ENCODE measurements at places on chromosomes 1 and 21.

DNA sequence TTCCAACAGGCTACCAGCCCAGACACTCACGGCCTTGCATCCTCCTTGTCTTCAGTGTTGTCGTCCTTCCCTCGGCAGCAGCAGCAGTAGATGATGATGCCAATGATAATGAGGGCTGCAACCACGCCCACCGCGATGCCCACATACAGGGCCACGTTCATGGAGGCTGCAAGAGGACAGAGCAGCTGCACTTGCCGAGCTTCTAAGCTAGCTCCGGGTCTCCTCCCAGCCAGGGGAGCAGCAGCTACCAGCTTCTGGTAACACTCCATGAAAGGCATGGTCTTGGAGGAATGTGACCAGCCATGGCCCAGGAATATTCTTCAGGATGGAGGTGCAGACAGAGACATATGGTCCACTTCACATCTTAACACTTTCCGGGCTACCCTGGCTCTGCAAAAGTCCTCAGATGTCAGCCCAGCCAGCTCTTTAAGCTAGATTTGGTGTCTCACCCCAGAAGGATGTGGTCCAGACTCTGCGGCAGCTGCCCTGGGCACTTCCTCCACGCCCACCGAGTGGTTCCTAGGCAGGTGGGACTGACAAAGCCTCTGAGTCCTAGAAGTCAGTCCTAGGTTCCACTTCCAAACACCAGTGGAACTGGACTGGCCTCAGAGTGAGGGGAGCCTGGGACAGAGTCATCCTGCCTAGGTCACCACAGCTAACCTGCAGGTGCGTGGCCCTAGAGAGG lies 35.1 kb downstream of the GPA33 start:
- no peak for DNase-seq

- no peak for DNase-seq
Observed at GRCh38 chr21:41926807-41927171, 27.0 kb downstream of the C2CD2 start.

DNA sequence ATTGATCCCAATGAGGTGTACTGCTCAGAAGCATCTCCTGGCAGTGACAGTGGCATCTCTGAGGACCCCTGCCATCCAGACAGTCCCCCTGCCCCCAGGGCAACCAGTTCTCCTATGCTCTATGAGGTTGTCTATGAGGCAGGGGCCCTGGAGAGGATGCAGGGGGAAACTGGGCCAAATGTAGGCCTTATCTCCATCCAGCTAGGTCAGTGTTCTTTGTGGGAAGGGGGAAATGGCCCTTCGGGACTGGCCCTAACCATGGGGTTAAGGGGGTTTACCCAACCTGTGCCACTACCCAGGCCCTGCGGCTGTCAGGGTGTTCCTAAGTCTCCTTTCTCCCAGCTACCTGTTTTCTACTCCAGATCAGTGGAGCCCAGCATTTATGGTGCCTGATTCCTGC lies 1.3 kb downstream of the CREB3L4 start:
- DNase-seq = no peak

DNA sequence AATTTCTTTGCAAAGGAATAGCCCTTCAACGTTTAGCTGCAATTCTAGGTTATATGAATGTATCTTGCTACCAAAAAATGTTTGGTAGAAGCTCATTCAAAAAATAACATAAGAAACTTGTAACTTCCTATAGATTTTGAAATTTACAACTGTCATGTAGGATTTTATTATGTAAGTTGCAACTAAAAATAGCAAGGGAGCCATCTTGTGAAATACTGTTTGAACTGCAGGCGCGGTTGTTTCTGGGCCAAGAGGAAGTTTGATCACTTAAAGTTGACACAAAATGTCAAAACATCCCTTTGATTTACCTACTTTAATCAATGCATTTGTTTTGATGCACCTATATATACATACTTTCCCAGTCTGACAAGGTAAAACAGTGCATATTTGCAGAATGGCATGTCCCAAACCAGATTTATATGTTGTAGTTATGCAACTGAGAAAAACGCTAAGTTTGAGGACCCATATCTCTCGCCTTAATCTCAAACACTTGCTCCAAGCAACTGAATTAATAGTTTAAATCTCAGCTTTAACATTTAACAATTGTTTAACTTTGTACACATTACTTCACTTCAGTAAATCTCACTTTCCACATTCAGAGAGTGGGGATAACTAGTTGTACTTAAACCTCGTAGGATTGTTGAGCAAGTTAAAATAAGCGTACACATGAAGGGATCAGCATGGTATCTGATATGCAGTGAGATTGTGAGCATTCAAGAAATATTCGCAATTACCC lies 63.9 kb downstream of the KCNK2 start:
- peak; percentile 10 for DNase-seq

Data from kidney capillary endothelial cell (primary cell).